Esophagus mucosa (tissue), 1 donor: ENCODE measurements at places on chromosomes 6 and 20.

GRCh38 chr6:153485072-153485471 is 354.0 kb upstream of the RGS17 start:
- no peak for ATAC-seq

DNA sequence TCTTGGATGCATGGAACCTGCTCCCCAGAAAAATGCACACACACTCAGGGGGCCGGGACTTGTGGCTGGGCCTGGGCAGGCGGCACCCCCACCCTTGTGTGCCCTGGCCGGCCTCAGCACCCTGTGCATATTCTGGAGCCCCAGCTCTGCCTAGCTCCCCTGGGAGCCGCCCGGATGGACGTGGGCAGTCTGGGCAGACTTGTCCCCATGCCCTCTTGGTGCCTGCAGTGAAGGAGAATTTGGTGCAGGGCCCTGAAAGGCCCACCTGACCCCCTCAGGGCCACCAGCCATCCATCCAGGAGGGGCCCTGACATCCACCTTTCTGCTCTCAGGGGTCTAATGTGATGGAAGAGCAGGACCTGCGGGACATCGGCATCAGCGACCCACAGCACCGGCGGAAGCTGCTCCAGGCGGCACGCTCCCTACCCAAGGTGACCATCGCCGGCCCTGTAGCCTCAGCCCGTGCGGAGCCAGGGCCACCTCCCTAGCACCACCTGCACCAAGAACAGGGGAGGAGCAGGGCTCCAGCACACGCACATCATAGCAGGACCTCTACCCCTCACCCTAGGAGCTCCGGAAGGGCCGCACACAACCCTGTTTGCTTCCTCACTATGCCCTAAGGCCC is 62.8 kb downstream of the TCP11 start:
- no peak for ATAC-seq

DNA sequence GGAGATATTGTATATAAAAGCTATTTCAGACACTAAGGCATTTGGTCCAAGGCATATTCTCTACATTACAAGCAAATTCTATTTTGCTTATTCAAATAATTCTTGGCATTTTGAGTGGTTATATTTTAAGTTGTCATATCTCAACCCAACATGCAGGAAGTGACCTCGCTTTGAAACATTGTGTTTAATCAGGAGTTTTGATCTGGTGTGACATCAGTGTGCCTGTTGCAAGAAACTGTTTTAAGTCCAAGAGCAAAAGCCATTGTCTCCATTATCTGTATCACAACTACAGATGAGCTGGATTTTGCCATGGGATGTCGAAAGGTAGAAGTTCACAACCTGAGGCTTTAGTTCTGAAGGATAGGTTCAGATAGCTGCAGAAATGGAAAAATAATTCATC is 509.9 kb upstream of the ID4 start:
- no peak for ATAC-seq

DNA sequence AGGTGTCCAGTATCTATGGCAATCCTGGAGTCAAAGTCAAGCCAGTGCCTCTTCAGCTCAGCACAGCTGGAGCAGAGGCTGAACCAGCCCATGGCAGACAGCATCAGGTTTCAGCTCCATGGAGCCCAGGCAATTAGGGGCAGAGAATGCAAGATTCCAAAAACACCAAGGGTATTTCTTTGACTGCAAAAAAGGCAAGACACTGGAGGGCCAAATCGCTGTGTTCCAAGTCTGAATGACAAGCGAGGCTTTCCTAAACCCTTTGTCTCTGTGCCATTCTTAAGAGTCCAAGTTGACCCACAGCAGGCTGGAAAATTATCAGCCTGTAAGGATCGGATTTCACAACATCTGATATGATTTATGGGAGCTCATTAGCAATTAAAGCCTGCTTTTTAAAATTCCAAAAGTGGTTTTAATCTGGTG is 49.7 kb upstream of the TGM3 start:
- ATAC-seq: no peak

GRCh38 chr6:89708316-89708715 is 69.8 kb upstream of the LYRM2 start:
- no peak for ATAC-seq

- ATAC-seq: no peak
Measured at GRCh38 chr6:168525926-168526630, 85.1 kb downstream of the SMOC2 start.

DNA sequence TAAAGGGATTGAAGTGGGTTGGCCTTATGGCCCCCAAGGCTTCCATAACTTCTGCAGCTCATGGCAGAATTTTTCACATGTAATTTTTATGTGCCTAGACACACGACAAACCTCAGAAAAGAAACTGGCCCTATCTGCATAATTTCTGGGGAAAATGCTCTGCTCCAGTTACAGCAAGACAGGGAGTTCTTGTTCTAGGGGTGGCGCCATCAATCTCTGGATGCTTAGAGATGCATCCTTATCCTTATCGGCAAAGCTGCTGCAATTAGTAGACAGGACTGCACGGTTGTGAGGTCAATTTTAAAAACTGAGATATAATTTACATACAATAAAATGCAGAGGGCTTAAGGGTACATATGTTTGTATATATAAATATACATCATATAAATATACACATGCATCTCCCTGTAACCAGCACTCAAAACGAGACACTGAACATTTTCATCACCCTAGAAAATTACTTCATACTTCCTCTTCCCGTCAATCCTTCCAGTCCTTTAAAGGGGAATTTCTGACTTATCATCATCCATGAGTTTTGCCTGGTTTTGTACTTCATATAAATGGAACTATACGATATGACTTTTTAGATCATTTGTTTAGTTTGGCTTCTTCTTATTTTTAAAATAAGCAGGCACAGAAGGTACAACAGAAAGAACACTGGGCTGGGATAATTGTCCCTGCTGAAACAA is 10.2 kb downstream of the ELMO2 start:
- no peak for ATAC-seq

DNA sequence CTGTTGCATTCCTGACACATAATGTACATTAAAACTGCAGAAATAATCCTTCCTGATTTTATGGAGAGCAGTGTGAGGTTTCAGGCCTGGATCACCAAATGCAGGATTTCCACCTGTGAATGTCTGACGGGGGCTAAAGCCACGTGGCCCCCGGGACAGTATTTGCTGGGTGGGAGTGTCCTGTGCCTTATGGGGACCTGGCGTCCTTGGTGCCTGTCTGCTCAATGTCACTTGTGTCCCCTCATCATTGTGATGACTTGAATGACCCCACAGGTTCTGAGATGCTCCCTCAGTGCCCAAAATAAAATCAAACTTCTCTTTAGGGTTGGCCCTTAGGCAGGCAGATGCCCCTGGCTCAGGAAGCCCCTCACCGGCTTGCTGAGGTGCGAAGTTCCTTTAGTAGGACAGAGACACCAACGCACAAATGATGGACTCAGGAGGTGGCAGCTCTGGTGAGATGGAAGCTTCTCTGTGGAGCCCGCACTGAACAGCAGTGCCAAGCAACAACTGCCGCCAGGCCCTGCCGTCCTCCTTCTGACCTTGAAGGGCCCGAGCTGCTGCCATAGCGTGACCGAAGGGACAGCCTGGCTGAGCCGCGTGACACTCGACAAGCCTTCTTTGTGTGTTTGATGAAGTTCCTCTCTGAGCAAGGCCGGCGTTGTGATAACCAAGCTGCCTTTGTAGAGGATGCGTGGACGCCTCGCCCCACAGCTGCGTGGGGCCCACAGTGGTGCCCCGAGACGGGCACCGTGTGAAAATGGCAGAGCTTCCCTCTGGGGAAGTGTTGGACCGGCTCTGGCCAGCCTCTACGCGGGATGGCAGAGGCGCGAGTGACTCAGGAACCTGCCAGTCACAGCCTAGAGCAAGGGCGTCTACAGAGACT is 30.9 kb downstream of the FRMD1 start:
- no peak for ATAC-seq

GRCh38 chr6:34237316-34237721 is 646 bp downstream of the HMGA1 start:
- peak; percentile 1 for ATAC-seq

GRCh38 chr6:92967362-92967761 is 452.0 kb downstream of the EPHA7 start:
- ATAC-seq: no peak

DNA sequence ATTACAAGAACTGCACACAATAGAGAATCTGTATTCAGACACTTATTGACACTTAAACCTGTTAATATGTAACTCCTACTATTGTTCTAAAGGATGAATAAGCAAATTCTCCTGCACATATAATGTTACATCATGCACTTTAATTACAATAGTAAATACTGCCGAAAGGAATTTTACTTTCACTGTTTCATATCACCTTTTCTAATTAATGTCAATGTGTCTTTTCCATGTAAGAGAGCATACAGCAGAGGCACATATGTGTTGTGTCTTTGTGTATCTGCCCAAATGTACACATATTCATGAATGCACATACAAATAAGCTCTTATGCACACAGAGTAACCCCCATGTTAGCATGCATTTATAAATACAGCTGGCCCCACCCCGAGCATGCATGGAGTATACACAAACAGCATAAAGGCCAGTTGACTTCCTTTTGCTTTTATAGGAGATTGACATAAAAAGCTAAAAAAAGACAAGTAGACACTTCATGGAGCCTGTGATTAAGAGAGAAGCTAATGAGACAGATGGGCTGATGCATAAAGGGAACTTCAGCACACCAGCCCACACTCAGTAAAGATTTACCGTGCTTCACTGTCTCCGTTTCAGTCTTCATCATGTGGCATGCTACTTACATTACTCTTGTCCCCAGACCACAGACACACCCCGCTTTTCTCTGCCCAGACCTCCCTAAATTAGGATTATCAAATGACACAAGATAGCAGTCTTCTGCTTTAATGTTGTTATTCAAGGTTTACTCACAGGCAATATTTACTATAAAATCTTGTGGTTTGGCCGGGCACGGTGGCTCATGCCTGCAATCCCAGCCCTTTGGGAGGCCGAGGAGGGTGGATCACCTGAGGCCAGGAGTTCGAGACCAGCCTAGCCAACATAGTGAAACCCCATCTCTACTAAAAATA is 184.6 kb downstream of the ATXN1 start:
- ATAC-seq: no peak

- no peak for ATAC-seq
Measured at GRCh38 chr6:160081398-160081797, 40.2 kb upstream of the SLC22A1 start.

DNA sequence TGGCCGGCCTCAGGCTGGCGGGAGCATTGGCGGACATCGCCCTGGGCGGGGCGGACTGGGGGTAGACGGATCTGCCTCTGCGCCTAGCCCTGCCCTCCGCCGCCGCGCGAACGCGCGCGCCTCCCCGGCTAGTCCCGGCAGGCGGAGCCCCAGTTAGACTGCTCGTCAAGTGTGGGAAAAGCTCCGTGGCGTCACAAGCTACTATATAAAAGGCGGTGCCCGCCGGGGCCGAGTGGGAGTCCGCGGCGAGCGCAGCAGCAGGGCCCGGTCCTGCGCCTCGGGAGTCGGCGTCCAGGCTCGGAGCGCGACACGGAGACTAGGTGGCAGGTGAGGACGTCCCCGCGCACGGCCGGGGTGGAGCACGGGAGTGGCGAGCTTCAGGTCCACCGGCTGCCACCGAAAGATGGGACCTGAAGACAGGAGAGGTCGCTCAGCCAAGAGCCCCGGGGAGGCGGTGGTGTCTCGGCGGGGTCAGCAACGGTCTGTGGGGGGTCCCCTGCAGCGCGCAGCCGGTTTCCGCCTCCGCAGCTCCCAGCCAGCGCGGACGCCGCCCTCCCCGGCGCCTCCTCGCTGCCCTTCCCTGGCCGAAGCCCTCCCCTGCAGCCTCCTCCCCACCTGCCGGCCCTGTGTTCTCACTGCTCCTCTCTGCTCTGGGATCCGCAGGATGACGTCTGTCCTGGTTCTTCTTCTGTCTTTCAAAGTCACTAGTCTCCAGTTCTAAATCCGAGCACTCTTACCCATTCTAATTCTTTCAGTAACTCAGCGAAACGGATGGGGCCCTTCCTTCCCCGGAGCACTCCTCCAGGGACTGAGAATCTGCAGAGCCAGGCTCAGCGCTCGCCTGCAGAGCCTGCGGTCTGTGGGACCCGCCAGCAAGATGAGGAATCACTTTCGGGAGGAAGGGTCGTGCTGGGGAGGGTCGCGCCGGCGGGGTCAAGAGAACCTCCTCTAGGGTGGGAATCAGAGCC is 4.3 kb upstream of the RIPK1 start:
- peak; percentile 91 for ATAC-seq

DNA sequence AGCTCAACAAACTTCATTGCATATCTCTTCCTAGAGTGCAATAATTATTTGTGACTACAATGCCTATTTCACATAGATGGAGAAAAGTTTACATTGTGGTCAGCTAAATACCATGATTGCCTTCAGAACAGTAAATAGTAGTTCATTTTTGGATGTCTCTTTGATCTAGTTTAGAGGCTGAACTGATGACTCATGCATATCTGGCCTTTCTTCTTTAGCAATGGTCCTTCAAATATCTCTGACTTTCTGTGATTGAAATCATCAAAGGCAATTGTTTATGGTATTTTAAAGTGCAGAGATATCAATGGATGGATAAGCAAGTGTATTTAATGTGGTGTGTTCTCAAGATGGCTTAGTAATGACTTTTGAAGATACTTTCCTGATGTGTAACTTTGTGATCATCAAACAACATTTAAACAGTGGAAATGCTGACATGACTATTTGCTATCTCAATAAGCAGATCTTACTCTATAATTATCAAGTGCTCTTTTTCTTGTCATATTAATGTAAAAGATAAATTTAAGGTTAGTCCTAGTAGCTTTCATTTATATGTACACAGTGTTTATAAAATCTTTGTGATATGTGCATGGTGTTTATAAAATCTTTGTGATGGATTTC is 523.7 kb upstream of the SLC35B3 start:
- ATAC-seq: no peak

DNA sequence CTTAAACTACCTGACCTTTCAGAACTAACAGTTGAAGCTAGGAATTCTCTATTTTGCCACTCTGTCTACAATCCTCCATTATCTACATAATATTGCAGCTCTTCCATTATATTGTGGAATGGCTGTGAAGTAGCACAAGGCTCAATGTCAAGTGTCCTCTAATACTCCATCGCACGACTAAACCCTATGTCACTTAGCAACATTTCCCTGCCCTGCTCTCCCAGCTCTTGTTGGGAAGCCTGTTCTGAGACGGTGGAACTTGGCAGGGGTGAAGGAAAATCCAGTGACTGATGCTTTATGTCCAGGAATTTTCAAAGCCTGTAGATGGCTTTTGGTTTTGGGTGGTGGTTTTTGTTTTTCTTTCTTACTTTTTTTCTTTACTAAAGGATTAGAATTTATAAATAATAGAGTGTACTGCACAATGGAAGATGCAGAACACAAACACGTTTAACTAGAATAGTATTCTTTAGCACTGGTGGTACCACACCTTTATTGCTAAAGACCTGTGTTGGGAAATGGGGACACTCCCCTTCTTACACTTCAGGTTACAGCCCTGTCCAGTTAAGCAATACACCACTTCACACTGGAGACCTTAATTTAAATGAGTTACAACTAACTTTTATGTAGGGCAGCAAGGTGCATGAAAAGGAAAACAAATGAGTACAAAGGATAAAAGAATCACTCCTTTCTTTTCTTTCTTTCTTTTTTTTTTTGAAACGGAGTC is 20.7 kb upstream of the AMD1 start:
- ATAC-seq: peak; percentile 99
